HTR-8/SVneo (cell line): ENCODE measurements at places on chromosomes 6 and 20.

DNA sequence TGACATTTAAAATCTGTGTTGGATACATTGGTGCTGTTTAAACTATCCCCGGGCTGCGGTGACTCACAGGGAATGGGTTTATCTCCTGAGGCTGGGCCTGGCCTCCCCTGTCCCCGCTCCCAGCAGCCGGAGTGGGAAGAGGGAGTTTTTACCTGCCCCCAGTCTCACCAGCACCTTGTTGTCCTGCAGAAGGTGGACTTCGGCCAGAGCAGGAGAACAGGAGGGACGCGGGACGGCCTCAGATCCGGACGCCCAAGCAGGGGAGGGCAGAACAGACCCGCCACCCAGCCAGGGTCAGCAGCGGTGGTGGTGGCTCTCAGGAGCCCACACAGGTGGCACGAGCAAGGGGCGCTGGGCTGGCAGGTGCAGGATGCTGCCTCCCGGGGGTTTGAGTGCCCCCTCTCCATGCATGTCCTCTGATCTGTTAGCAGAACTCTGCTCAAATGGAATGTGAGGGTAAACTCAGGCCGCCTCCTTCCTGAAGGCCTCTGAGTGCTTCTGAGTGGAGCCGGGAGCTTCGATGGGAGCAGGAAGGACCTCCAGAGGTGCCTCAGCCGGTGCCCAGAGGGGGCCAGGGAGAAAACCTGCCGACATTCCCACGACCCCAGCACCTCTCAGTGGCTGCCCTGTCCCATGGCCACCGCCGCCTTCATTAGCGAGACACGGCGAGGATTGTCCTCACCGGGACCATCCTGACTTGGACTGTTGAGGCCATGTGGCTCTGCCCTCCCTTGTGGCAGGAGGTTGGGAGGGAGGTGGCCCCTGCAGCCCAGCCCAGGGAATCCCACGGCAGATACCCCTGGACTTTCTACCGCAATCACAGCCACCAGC is 43.4 kb upstream of the MRGBP start:
- no peak for DNase-seq

DNA sequence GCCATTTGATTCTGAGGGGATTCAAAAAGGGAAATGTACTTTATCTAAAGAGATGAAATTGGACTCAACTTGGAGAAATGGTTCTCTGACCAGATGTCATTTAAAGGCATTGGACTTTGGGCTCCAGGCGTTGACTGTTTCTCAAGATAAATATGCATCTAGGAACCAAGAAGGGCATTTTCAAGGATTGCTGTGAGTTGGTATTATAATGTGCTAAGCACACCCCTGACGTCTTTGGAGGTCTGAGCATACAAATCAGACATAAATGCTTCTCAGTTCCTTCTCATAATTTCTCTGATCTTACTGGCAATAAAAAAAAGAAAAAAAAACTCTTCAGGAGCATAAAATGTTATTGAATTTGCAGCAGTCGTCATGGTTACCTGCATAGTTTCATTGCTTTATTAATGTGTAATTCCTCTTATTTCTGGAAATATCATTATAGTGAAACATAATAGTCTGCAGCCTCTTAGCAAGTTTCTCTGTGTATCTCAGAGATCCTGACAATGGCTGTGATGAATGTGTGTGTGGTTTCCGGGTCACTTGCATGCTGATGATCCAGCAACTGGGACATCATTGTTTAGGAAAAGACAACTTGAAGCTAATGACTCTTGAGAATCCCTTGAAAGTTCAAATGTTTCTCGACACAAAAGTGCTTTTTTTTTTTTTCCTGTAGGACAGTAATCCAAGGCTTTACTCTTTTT is 136.0 kb downstream of the AIG1 start:
- DNase-seq = no peak

DNA sequence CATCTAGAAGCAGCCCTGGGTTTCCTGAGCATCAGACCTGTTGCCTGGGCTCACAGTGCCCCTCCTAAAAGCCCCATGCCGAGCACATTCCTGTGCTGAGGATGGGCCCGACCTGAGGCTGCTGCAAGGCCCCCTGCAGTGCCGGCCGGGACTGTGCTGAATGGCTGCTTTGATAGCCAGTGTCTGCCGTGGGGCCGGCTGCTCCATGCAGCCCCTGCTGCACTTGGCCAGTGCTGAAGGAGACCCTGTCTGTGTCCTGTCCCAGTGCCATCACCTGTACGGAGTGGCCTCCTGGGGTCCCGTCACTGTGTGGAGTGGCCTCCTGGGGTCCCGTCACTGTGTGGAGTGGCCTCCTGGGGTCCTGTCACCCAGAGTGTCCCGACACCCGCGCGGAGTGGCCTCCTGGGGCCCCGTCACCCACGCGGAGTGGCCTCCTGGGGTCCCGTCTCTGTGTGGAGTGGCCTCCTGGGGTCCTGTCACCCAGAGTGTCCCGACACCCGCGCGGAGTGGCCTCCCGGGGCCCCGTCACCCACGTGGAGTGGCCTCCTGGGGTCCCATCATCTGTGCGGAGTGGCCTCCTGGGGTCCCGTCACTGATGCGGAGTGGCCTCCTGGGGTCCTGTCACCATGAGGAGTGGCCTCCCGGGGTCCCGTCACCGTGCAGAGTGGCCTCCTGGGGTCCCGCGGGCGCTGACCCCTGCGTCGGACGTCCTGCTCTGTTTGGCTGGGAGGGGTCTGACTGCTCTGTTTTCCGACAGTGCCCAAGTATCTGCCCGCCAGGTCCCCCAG is 7.0 kb downstream of the COL9A3 start:
- no peak for DNase-seq

DNA sequence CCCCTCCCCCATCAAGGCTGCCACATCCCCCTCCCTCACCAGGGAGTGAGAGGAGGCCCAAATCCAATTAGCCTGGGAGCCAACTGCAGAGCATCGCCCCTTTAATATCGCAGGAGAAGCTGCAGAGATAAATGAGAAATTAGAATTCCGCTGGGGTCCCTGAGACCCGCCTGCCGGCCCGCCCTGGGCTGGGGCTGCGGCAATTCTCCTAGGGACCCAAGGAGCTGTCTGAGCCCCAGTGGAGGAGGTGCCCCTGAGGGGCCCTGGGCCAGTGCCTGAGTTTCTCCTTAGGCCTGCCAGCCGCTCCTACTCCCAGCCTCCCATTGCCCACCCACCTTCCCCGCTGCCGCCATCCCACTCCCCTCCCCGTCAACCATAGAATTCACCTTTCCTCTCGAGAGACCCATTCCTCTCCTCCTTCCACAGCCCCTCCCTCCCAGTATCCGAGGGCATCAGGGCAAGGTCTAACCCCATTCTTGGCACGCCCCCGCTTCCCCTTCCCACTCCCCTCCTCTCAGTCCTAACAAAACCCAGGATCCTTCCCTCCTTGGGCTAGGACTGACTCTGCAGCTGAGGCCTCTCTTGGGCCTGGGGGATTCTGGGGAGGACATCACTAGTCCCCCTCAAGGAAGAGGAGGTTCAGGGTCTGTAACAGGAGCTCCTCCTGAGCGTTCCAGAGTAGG is 20.0 kb upstream of the CDH22 start:
- no peak for DNase-seq

DNA sequence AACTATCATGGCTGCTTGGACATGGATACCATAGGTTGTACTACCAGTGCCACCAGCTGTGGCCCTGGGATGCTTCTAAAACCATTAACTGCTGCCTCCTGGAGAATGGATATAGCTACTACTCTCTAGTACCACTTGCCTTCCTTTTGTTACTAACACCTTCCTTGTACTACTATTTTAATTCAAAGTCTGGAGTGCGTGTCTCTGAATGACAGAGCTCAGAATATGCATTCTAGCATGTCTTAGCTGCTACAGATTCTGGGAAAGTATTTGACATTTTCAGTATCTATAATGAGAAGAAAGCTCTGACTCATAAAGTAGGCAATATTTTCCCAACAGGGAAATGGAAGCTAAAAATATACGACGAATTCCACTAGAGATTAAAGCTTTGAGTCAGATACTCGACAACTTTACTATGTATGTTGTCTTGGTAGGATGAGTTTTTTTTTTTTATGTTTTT is 112.3 kb downstream of the PFDN4 start:
- no peak for DNase-seq

GRCh38 chr20:51678026-51678697 is 90.0 kb downstream of the ATP9A start:
- no peak for DNase-seq

DNA sequence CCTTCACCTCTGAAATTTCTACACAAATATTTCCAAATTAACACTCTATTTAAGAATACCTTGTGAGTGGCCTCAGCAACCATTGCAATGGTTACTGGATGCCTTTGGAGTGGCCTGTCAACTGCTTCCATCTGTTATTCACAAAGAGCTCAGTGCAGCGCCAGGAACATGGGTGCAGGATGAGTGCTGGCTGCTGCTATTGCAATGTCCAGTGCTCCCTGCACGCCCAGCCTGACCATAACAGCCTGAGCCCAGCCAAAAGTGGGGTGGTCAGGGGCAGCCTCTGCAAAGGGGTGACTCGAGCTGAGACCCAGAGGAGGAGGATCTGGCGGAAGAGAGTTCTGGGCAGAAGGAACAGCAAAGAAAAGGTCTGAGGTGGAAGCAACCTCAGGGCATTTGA is 18.4 kb downstream of the CASS4 start:
- no peak for DNase-seq

DNA sequence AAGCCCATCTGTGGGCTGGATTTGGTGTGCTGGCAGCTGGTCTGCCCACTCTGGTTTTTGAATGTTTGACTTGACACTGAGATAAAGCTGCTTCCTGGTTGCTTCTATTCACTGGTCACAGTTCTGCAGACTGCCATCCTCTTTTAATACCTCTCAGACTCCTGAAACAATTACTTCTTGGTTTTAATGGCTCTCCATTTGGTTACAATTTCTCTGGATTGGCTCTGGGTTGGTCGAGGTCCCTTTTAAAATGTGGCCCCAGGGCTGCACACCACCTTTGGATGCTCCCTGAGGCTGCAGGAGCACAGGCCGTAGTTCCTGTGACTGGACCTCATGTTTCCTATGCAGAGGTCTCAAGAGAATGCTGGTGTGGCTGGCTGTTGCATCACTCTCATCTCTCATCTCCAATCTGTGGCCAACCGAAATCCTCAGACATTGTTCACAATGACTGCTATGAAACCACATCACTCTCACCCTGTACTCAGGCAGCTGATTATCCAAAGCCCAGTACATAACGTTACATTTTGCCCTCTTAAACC is 98.5 kb downstream of the INSM1 start:
- DNase-seq = no peak

GRCh38 chr20:36800410-36800809 is 26.8 kb upstream of the DSN1 start:
- no peak for DNase-seq
